ENCODE measurements at places on chromosomes 2 and 18.

- DNase-seq = peak; percentile 8
These were observed 998 bp downstream of the RNF149 start for GRCh38 chr2:101307503-101307902.

DNA sequence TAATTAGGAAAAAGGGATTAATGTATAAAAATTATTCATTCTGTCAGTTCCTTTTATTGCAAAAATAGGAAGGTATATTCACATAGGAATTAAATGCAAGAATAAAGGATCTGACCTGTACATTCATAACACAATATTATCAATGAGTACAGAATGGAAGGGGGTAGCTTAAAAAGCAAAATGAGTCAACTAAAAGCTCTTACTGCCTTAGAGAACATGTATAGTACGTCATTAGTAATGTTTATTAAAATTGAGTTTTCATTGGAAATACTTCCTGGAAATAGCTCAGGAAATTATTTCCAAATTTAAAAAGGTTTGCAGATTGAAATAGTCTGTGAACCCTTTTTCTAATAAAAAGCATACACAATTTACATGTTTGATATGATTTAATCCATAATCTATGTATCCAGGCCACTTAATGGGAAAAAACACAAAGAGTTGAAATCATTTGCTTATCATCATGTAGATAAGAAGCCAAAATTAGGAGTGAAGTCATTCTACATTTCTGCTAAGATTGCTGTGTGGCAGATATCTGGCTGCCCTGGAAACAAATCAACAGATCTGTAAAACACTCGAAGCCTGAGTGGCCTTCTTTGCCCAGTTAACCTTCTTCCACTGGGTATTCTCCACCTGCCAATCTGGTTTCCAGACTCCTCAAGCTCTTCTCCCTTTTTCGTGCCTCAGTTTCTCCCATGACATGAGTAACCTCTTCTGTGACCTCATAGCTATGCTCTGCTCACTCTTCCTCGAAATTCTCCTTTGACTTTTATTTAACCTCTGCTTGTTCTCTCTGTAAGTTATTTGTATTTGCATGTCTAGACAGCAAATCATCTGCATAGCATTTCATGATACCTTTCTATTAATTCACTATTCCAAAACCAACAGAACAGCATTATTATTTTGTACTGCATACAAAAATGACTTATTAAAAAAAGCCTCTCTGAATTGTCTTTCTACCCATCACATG is 181.2 kb upstream of the REV1 start:
- no peak for DNase-seq

GRCh38 chr2:127591221-127591923 is 54.6 kb upstream of the GPR17 start:
- DNase-seq = peak; percentile 69

- DNase-seq = no peak
These were observed 4.7 kb downstream of the DPYSL5 start for GRCh38 chr2:26852405-26853306.

- no peak for DNase-seq
These were observed 21.6 kb downstream of the PTPN2 start for GRCh38 chr18:12862467-12862866.

DNA sequence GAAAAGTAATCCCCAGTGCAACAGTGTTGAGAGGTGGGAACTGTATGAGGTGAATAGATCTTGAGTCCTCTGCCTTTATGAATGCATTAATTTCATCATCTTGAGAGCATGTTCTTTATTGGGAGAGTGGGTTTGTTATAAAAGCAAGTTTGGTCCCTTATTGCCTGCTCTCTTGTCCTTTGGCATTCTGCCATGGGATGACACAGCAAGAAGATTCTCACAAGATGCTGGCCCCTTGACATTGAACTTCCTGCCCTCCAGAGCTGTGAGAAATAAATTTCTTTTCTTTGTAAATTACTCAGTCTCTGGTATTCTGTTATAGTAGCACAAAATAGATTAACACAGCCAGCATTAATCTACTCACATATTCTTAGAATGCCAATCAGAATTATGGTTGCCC is 108.6 kb downstream of the EHBP1 start:
- peak; percentile 46 for DNase-seq

DNA sequence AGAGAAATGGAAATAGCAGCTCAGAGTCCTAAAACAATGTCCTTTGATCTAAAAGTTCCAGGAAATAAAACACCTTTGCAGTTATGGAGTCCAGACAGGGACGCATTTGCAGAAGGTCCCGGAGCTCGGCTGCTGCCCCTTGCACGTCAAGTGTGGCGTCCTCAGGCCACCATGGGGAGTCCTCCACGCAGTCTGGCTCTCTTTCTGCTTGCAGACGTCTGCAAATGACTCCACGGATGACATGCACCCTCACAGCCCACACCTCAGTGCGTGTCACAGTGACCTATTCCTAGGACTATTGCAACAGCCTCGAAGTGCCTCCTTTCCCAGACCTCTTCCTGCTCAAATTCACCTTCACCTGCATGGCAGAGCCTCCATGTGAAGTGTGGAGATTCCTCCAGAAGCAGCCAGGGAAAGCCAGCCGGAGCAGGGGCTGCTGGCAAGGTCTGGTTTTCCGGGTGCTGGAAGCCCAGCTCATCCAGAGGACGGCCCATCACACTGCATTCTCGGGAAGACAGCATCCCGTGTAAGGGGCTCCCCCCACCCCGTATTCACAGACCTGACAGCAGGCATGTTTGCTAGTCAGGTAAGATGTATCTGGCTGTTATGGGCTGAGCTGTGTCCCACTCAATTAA is 137.7 kb downstream of the ASB1 start:
- no peak for DNase-seq

DNA sequence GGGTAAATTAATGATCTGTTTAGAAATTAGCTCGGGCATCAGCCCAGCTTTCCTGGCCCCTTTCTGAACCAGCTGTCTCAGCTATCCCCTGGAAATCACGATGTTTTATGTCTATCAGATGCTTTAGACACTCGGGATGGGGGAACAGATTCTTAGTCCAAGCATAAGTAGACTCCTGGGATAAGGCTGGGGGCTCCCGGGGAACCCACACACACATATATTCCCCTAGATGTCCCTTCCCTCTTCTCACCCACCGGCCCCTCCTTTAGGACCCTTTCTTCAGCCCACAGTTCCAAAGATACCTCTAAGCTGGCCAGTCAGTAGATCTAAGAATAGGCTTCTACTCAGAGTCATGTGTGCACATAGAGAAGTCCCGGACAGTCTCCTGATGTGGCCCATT is 151.5 kb upstream of the COPS8 start:
- DNase-seq = no peak

GRCh38 chr18:23803755-23804154 is 114.5 kb downstream of the LAMA3 start:
- DNase-seq = no peak

DNA sequence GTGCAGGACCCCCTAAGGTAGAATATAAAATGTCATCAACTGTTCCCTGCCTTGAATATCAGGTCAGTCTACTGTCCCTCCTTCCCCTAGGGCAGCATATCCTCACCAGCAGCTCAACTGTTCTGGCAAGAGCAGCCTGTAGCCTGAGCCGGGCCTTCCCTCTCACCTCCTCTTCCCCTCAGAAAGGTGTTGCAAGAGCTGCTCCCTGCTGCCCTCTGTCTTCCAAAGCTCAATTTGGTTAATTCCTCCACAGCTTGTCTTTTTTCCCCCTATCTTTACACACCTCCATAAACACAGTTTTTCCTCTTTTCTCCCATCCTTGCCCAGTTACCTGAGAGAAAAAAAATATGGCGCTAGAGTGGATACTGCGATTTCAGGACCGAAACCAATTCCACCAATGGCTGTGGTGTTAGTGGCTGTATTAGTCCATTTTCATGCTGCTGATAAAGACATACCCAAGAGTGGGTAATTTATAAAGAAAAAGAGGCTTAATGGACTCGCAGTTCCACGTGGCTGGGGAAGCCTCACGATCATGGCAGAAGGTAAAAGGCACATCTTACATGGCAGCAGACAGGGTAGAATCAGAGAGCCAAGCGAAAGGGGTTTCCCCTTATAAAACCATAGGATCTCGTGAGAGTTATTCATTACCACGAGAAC is 184.7 kb downstream of the MREG start:
- DNase-seq = peak; percentile 86

DNA sequence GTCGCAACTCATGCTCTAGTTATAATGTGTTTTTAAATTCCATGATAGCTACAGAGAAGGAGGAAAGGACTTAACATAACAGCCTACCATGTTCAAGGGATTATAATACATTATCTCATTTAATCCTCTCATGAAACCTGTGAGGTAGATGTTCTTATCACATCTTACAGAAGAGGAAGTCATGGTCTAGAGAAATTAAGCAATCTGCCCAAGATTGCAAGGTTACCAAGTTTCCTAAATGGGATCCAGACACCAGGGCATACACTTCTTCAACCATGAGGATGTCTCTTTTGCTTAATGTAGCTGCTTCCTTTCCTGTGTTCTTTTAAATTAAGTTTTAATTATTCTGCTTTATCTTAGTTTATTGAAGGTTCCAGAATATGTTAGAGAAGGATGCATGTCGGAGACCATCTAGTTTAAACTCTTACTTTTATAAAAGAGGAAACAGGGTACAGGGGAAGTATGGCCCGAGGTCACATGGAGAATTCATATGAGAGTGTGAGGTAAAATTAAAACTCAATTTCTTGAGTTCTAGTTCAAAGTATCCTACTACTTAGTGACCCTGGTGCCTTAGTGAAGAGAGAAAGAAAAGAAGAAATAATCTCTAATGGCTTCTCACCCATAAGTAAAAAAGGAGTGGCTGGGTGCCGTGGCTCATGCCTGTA is 3.6 kb upstream of the IL1A start:
- no peak for DNase-seq

DNA sequence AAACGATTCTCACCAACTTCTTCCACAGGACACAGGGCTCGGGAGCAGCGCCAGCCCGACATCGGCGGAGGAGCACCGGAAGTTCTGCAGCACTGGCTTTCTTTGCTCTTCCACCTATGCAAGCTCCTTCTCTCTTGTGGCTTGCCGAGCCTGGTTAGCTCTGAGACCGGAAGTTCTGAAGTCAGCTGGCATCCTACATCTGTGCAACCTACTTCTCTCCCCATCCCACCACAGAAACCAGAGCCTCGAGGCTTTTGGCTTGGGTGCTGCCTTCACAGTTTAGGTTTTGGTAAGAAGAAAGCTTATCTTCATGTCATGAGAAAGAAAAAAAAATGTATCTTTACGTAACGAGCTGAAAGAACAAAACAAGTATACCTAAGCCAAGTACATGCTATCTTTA is 111.7 kb downstream of the ANKRD44 start:
- peak; percentile 51 for DNase-seq

GRCh38 chr18:65990944-65991708 is 240.3 kb downstream of the CDH7 start:
- no peak for DNase-seq

- DNase-seq = peak; percentile 80
These were observed 1.5 kb downstream of the CAB39 start for GRCh38 chr2:230714136-230714480.

GRCh38 chr18:63828120-63828519 is 52.9 kb downstream of the SERPINB7 start:
- DNase-seq = no peak

DNA sequence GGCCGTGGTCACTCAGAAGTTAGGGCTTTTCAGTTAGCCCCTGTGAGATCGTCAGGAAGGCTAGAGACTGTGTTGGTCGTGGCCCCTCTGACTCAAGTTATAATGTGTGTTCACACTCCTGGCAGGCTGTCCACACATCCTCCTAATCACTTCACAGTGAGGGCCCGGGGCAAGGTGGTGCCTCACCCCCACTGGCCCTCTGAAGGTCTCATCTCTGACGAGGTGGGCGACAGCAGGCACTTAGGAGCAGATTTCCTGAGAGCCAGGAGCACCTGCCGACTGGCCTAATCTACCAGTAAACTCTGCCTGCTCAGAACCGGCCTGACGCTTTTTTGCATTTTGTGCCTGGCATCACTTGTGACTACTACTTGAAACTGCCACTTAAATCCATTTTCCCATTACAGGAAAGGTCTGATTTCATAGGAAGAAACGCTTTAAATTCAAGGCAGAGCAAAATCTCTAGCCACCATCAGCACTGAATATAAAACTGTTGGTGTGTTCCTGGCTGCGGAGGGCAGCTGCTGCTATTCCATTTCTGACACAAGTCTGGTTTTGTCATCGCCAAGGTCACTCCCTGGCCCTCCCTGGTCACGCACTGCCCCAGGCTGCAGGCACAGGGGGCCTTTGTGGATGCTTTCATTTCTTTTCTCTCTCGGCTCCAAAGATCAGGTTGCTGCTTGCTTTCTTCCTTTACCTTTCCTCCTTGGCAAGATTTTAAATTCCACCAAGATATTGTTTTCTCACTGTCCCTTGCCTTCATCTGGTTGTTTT is 48.0 kb downstream of the RAB12 start:
- DNase-seq = no peak

DNA sequence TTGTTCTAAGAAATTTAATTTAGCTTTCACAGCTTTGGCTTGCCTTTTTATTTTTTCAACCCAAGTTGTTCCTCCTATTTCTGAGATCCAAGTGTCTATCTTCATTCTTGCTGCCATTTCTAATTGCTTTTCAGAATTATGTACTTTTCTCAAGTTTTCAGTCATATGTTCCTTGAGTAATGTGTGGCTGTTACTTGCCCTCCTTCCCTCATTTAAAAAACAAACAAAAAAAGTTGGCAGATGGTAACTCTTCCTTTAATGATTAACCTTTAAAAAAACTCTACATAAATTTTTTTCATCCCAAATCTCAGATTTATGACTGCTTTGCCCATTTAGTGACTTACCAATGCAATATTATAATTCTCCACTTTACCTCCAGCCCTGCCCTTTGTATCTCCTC is 131.3 kb downstream of the GALNT3 start:
- DNase-seq = no peak

DNA sequence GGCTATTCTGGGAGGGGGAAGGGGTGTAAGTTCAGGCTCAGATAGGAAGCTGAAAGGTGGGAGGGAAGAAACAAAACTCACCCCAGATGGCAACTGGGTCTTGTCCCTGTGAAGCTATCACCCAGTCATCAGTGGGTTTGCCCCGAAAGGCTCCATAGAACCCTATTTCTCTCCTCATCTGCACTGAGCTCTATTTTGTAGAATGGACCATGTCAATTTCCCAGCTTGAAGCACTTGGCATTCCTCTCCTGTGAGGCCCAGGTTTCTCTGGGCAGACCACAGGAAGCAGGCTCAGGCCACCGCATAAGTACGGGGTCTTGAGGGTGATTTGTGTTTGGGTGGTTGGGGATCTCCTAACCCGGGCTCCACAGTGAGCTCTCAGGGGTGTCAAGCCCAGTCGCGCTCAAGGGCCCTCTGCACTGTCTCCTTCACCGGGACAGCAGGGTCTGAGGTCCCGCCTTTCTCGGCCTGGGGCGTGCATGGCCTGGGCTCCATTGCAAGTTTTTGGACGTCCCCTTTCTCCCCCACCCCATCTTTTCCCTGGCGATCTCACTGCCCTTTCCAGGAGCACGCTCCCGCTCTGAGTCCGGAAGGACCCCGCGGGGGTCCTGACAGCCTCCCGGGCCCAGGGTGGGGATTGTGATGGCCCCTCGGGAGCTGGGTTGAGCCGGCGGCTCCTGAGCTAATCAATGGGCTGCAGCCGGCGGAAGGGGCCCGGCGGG is 27.3 kb upstream of the NOTO start:
- DNase-seq = no peak
